ENCODE measurements at places on chromosomes 1 and 21.

DNA sequence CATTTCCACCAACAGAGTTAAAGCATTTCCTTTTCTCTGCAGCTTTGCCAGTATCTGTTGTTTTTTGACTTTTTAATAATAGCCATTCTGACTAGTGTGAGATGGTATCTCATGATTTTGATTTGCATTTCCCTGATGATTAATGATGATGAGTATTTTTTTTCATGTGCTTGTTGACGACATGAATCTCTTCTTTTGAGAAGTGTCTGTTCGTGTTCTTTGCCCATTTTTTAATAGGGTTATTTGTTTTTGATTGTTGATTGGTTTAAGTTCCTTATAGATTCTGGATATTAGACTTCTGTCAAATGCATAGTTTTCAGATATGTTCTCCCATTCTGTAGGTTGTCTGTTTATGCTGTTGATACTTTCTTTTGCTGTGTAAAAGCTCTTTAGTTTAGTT, 37.9 kb upstream of the PALMD start:
- no peak for DNase-seq

DNA sequence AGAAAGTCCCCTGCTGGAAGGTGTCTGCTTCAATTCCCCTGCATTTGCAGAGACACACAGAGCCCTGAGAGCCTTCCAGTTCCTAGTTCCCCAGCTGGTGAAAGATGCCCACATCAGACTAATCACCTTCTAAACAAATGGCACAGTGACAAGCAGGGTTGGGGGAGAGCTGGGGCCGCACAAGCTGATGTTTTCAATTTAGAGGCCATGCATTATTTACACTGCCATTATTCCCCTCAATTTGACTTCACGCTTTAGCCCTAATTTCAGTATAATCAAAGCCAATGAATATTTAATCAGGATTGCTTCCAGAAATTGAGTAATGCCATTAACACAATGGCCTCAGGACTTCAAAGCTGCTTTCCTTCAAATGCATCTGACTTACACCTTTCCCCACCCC, 81.5 kb downstream of the BEND5 start:
- no peak for DNase-seq

DNA sequence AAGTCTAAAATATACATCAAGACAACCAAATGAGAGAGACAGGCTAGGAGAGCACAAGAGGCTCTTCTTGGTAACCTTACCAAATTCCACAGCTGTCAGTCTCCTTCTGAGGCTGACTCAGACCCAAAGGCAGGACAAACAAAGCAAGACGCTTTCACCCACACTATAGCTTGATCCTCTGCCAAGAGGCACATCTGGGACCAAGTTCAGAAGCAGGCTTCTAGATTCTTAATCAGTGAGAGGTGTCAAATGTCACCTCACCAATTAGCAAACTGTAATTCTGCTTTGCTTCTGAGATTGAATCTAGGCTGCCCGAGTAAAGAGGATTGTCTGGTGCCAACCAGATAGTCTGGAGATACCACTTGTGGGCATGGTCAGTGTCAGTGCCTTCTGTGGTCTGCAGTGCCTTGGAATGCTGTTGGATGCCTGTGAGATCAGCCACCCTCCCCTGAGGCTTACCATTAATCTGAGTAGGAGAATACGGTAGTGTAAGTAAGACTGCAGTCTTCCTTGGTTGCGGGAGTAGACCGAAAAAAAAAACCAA, 151.0 kb downstream of the FMN2 start:
- no peak for DNase-seq

DNA sequence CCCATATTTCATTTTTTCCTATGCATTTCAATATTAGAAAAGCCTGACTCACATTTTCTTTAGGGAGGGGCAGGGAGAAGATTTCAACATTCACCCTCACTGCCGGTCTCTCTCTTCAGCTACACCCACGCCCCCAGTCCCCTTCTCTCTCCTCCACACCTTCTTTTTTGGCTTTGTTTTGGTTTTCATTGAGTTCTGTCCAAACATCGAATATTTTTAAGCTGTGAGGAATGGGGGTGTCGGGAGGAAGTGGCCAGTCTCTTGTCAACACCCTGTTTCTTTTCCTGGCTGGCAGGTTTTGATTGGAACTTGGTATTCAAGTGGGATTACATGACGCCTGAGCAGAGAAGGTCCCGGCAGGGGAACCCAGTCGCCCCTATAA, 177.3 kb downstream of the PGBD5 start:
- no peak for DNase-seq

DNA sequence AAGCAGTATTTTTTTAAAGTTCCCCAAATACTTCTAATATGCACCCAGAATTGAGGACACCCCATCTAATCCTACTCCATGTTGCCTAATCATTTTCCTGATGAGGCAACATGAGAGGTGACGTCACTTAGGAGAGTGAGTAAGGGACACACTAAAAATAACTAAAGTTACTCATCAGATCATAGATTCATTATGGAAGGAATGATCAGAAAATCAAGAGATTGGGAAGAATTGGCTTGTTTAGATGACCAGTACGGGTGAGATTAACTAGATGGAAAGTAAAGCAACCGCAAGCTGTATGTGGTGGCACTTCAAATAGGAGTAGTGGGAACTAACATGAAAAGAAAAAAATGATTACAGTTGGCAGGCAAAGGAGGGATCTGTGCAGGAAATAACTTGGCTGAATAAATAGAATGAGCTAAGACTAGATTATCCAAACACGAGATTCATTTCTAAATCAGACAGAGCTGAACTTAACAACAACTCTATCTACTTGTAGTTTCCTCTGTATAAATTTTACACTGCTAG, 61.4 kb upstream of the CXADR start:
- no peak for DNase-seq

DNA sequence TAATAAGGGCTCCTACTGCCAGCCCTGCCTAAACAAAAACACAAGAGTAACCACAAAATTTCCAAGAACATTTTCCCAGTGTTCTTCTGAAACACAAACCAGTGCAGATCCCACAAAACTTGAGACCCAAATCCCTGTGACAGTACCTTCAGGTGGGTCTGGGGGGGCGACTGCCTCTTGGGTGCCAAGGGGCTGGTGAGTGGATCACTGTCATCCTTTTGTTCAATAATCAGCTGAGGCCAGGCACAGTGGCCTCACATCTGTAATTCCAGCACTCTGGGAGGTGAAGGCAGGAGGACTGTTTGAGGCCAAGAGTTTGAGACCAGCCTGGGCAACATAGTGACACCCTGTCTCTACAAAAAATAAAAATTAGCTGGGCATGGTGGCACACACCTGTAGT, 87.6 kb downstream of the GLIS1 start:
- DNase-seq = no peak

- no peak for DNase-seq
Measured at GRCh38 chr1:99594205-99594604, 51.7 kb upstream of the PALMD start.

- DNase-seq = no peak
Measured at GRCh38 chr1:45260244-45260643, 53.8 kb upstream of the ZSWIM5 start.

DNA sequence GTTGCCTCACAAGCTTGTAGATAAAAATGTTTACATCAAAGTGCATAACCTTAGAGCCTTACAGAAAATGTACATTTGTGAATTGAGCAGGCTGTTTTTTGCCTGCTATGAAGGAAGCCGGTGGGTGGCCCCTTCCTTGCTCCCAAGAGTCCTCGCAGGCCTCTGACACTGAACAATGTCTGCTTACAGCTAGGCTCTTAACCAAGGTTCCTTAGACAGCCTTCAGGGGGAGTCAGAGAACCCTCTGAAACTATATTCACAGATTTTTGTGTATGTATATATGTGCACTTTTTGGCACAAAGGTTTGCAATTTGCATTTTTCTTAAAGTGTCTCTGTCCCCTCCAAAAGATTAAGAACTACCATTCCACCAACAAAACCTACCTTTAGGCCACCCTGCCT, 282.6 kb downstream of the BARHL2 start:
- no peak for DNase-seq

GRCh38 chr1:106435269-106435668, 621.2 kb upstream of the PRMT6 start:
- no peak for DNase-seq

GRCh38 chr21:40681164-40681859, 165.6 kb downstream of the DSCAM start:
- no peak for DNase-seq

GRCh38 chr1:183588827-183589226, 1.4 kb downstream of the NCF2 start:
- no peak for DNase-seq

Data from G401 (cell line).